ENCODE measurements at places on chromosomes 13 and 19. TPM values are rescaled to one million over a fixed set of nuclear protein-coding genes. Genes with fewer than 3 reads are reported as not detected.

KLF16 gene
- total RNA-seq, result 13.5 TPM

KLK15 gene
- not detected for total RNA-seq

ADPRHL1 gene
- total RNA-seq, result 0.10 TPM

TMEM86B gene
- total RNA-seq, result 6.8 TPM

ZNF888 gene
- total RNA-seq, result 4.1 TPM

CACNA1A gene
- 0.35 TPM for total RNA-seq

PTGIR gene
- 17.2 TPM for total RNA-seq

MAG gene
- total RNA-seq, result 0.77 TPM

FZR1 gene
- total RNA-seq, result 46.3 TPM

ZNF99 gene
- not detected for total RNA-seq

SYT5 gene
- total RNA-seq, result not detected

SIGLEC8 gene
- total RNA-seq, result not detected

ZNF460 gene
- total RNA-seq, result 63.3 TPM

ATP7B gene
- total RNA-seq, result 0.69 TPM

TEX26 gene
- not detected for total RNA-seq

ZNF536 gene
- not detected for total RNA-seq

UTP14C gene
- total RNA-seq, result 5.1 TPM

ZNF66 gene
- total RNA-seq, result 3.9 TPM

CCL25 gene
- total RNA-seq, result not detected

MED16 gene
- 61.3 TPM for total RNA-seq

KCNRG gene
- not detected for total RNA-seq
